ENCODE measurements at places on chromosomes 2 and 18. TPM values are rescaled to one million over a fixed set of nuclear protein-coding genes. Genes with fewer than 3 reads are reported as not detected.

DNA sequence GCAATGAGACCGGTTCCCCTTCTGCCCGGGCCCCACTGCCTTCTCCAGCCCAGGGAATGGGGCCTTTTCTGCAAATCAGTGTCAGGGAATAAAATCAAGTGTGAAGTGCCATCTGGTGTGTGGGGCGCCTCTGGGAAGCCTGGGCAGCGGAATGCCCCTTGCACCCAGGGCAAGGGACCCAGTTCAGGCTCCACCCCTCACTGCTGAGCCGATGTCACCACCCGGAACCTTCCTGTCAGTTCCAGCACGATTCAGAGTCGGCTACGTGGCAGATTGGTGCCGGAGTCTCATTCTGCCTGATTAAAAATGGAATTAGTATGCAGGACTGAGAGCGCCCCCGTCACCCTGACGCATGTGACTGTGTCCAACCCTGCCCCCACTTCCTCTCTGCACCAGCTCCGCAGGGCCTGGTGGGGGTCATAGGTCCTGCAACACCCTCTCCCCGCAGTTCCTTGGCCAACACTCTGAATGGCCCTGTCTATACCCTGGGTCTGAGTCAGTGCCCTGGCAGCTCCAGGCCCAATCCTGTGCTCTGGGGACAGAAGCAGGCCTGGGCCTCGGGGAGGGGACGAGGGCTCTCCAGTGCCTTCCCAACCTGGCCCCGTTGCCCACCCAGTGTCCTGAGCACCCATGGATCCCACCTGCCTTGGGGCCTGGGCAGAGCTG, 8.2 kb upstream of the ALPI start:
- H3K27ac ChIP-seq: no peak overlapping the region
- H3K4me1 ChIP-seq: no peaks in the 10 kb centered on the region
- no peaks in the 10 kb centered on the region for H3K27me3 ChIP-seq
- no peak overlapping the region for H3K4me3 ChIP-seq

GRCh38 chr2:52931660-52932059, 835.9 kb upstream of the CHAC2 start:
- no peaks in the 10 kb centered on the region for H3K27me3 ChIP-seq
- no peak for DNase-seq
- H3K4me1 ChIP-seq: no peaks in the 10 kb centered on the region
- no peaks in the 10 kb centered on the region for H3K36me3 ChIP-seq
- H3K4me3 ChIP-seq: no peak overlapping the region
- H3K27ac ChIP-seq: no peak overlapping the region

DNA sequence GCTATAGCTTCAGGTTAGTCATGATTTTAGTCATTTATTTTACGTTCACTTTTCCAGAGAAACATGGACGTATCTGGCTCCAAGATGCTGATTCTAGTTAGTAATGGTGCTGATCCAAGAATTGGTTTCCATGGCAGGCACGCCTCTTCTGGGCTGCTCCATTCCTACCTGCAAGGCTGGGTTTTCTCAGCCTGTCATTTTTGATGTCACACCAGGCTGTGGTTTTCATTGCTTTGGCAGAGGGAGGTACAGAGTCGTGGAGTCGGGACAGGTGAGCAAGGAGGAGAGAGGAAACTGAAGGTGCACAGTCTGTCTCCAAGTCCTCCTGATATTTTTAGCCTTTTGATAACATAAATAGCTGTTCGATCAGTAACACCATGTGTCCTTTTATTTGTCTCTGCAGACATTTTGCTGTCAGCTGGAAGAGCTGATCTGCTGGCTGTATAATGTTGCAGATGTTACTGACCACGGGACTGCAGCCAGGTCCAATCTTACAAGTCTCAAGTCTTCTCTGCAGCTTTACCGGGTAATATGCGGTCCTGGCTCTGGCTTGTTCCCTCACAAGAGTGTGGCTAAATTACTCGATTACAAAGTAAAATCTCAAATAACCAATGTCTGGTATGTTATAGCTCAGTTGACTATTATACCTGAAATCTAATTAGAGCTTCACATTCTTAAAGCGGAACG, 17.8 kb downstream of the CEP68 start:
- no peaks in the 10 kb centered on the region for H3K36me3 ChIP-seq
- H3K4me3 ChIP-seq: no peak overlapping the region
- H3K27me3 ChIP-seq: no peaks in the 10 kb centered on the region
- no peak for DNase-seq
- no peaks in the 10 kb centered on the region for H3K4me1 ChIP-seq

DNA sequence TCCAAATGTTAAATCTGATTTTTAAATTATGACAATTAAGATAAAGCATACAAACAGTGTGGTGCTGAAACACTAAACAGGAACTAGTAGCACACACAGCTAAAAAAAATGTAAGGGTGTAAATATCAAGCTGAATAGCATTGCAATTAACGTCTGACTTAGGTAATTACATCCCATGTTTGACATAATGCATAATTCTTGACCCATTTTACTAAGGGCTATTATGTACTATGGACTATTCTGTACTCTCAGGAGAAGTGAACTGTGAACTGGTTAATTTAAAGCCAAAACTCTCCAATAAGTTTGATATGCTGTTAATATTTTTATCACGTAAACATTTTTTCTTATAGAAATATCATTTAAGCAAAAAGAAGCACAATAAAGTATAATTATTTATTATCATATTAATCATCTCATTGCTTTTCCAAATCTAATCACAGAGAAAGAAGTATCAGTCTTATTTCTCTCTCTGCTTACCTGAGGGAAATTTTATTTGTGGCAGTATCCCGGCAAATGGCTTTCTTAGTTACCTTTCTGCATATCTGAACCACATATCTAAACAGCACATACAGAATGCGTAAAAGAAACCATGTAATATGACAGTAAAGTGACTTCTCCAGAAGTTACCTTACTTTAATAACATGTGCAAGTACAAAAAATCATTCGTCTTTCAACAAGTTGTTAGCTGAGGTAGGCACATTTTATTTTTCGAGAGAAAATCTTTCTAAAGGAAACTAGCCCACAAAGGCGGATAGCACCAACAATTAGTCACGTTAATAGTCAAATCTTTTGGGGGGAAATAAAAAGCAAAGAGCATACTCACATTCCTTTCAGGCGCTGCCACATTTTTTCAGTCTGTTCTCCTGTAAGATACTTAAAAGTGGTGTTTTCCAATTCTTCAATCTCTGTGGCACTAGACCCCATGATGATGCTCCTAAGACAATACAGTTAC, 94.9 kb upstream of the PDE1A start:
- H3K27ac ChIP-seq: no peak overlapping the region
- no peaks in the 10 kb centered on the region for H3K36me3 ChIP-seq
- H3K4me3 ChIP-seq: no peak overlapping the region
- no peak for DNase-seq
- H3K4me1 ChIP-seq: no peaks in the 10 kb centered on the region

GRCh38 chr2:182444806-182445205, 18.0 kb upstream of the PDE1A start:
- no peaks in the 10 kb centered on the region for H3K4me1 ChIP-seq
- no peak for DNase-seq
- no peaks in the 10 kb centered on the region for H3K36me3 ChIP-seq
- no peak overlapping the region for H3K4me3 ChIP-seq
- no peak overlapping the region for H3K27ac ChIP-seq
- no peaks in the 10 kb centered on the region for H3K27me3 ChIP-seq

- DNase-seq: no peak
- no peak overlapping the region for H3K27ac ChIP-seq
- no peaks in the 10 kb centered on the region for H3K4me1 ChIP-seq
- H3K4me3 ChIP-seq: no peak overlapping the region
Observed at GRCh38 chr2:8821276-8822217, 15.9 kb downstream of the KIDINS220 start.

DNA sequence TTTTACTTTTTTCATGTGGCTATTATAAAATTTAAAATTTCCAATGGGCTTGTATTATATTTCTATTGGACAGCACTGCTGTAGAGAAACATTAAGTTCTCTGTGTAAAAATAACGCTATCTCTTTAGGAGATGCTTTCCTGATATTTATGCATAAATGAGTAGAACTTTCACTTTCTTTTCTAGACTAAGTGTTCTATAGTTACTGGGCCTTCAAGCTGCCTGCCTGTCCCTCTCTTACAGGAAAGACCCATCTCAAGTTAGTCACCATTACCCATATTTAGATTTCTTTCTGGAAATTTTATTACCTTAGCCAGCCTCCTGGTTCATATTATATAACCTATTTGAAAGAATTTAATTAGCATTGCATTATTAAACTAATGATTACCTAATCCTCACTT, 4.8 kb downstream of the ITGA4 start:
- peaks cover 38% of the 10 kb centered on the region for H3K4me1 ChIP-seq
- no peaks in the 10 kb centered on the region for H3K36me3 ChIP-seq
- DNase-seq: peak; percentile 32
- H3K27me3 ChIP-seq: no peaks in the 10 kb centered on the region

DNA sequence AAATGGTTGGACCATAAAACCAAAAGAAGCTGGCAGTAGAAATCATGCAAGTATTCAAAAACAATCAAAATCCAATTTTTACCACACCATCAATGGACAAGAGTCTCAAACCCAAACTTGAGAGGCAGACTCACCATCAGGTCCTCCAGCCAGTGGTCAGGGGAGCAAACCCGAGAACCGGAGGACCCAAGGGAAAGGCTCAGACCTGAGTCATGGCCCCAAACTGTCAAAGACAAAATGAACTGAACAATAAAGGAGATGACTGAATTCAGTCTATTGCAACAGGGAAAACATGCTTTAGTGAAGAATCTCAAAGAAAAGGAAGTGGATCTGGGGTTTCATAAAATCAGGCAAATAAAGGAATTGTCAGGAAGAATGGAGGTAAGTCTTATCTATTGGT, 150.7 kb upstream of the MGAT5 start:
- no peak overlapping the region for H3K27ac ChIP-seq
- H3K36me3 ChIP-seq: no peaks in the 10 kb centered on the region
- DNase-seq: no peak
- H3K27me3 ChIP-seq: no peaks in the 10 kb centered on the region

SLC14A1 gene
- 3.3 TPM for total RNA-seq
